Spinal cord (tissue), 10 donors: ENCODE measurements at places on chromosomes 2 and 18.

DNA sequence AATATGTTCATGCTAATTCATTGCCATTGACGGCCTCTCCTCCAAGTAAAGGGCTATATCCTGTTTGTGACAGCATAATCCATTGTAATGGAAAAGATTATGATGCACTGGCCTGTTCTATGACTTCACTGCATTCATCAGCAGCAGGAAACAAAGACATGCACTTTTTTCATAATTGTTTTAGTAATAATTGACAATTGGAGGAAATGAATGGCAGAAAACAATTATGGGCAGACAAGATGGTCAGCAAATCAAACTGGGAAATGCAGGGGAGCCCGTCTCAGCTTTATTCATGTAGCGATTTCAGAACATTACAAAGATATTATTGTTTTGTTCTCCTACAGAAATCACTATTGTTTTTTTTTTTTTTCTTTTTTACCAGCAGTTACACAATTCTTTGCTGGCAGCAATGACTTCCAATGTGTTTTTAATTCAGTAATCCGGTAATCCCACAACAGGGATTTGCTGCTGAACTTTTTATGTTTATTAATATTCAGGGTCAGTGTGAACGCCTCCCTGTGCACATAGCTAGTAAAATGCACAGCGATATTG, 33.8 kb upstream of the RASGRP3 start:
- no peak for DNase-seq

GRCh38 chr18:59048378-59048777, 91.3 kb upstream of the SEC11C start:
- no peak for DNase-seq

GRCh38 chr18:6633310-6633709, 96.2 kb upstream of the ARHGAP28 start:
- no peak for DNase-seq

DNA sequence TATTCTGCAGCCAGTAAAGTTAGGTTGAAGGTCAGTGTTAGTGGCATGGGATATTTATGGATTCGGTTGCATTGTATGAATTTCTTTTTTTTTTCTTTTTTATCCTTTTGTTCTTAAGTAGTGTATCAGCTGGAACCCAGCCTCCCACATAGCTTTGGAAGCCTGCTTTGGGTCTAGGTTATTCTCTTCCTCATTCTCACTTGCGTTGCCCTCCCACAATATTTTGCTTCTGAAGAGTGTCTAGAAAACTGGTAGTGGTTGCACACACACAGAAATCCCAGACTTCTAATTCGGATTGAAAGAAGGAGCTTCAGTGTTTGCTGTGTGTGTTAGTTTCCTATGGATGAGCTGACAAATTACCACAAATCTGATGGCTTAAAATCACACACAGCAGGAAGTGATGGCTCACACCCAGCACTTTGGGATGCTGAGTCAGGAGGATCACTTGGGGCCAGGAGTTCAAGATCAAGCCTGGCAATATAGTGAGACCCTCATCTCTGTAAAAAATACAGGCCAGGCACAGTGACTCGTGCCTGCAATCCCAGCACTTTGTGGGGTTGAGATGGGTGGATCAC, 104.8 kb downstream of the ARL4C start:
- DNase-seq = no peak

- no peak for DNase-seq
Measured at GRCh38 chr2:149716687-149717086, 129.1 kb upstream of the MMADHC start.

DNA sequence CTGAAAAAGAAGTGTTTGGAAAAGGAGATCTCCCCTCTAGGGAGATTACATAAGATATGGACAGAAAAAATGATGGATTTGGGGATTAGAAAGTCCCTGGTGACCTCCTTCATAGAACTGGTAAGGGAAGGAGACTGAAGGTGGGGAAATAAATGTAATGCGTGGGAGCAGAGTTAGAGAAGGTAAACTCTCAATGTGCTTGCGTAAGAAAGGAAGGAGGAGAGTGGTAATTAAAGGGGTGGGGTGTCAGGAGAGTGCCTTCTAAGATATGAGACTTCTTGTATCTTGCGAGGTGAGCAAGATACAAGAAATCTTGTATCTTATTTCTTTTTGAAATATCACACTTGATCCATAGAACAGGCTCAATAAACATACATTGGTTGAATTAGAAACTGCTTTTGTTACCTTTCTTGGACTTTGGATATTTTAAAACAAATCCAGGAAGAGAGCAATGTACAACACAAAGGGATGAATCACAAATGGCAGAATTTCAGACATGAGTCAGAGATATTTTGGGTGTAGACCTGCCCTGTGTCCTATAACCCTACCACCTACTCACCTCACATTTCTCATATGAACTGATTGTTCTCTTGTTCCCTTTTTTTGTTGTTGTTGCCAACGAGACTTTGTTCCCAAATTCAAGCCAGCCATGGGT, 342.4 kb downstream of the INSIG2 start:
- DNase-seq = no peak

DNA sequence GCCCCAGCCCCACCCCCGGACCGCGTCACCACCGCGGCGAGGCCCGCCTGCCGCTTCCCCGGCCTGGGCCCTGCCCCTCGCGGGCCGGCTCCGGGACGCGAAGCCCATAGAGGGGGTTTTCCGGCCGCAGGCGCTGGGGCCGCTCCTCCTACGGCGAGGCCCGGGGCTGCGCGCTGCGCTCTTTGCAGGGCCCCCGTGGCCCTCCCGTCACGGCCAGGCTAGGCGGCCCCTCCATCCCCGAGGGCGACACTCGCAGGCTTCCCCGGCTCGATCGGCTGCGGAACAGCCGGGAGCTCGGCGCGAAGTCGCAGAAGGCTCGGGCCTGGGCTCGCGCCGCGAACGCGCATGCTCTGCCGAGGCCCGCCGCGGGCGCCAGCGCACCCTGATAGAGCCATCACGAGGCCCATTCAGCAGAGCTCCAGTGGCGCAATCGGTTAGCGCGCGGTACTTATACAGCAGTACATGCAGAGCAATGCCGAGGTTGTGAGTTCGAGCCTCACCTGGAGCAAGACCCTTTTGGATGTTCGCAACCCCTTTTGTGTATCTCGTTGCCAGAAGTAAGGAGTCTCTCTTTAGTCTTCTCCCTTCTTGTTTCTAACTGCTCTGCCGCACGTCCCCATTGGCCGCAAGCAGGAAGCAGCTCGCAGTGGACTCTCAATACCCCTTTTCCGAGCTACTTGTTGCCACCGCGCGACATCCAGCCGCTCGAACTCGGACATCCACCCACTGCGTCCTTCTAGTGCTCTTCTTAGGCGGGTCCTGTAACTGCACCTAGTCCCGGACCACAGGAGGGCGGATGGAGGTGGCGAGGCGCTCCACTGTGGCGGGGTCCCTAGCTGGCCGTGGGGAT, 18.0 kb upstream of the HAAO start:
- DNase-seq = peak; percentile 94

GRCh38 chr2:149040451-149040850, 2.0 kb downstream of the LYPD6B start:
- no peak for DNase-seq

GRCh38 chr2:39718483-39718882, 52.8 kb downstream of the TMEM178A start:
- no peak for DNase-seq

- no peak for DNase-seq
Measured at GRCh38 chr2:183291436-183291835, 167.2 kb downstream of the NUP35 start.

GRCh38 chr18:31595121-31595771, 3.6 kb downstream of the TTR start:
- no peak for DNase-seq

DNA sequence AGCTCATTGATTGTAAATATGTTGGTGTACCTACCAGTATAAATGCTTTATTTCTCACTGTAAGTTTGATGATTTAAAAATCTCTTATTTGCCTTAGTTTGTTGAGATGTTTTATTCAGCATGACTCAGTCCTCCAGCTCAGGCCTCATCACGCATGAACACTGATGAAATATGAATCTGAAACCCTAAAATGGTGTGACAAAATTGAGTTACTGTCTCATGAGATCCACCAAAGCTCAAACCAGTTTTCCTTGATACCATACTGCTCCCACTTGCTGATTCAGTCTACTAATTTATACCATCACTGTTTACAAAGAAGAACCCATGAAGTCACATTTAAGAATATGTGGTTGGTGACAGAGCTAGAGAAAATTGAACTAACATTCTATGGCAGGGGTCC, 524.9 kb downstream of the LRRTM4 start:
- no peak for DNase-seq

GRCh38 chr18:12255626-12256026, 1.5 kb downstream of the CIDEA start:
- DNase-seq = no peak

DNA sequence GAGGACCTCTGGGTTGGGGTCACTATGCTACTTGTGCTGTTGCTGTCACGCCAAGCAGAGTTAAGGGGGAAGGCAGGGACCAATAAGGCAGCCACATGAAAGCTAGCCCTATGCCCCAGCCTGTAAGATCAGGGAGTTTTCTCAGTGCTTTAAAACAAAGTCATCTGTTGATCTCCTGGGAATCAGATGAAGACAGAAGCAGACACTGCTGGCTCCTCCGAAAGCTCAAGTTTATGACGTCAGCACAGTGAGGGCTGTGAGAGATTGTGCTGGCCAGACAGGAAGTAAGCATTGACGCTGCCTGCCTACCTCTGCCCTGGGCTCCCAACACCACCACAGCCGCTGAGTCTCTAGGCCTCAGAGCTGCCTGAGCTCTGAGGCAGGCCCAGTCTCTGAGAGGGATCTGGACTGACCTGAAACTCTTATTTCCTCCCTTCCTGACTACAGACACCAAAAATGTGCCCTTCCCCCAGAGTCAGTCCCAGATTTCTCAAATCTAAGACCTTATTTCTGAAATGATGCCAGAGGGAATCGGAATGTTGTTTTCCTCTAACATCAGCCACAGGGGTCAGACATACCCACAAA, 118.1 kb upstream of the EPAS1 start:
- DNase-seq = no peak
